ENCODE measurements at places on chromosomes 16 and 17.
A peak's percentile ranks its signal among the peaks of the same experiment; 100 is the strongest.

DNA sequence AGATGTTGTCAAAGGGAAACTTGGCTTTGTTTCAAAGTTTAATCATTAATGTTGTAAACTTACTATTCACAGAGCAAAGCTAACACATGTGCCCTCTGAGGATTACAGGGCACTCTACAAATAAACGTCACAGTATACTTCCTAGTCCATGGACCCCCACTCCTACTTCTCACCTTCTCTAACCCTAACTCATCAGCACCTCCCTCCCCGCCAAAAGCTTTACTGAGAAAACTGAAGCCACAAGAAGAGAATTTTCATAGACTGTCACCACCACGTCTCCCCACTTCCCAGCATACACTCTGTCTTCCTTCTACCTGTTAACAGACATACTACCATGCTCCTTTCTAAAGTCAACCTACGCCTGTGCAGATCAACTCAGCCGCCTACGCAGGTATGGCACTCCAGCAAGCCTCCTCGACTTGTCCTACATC is 29.0 kb downstream of the HELZ start:
- DNase-seq = no peak

- DNase-seq = no peak
Observed at GRCh38 chr16:28304214-28304613, 11.9 kb downstream of the SBK1 start.

GRCh38 chr17:28759256-28759865 is 15.6 kb downstream of the TRAF4 start:
- no peak for DNase-seq

DNA sequence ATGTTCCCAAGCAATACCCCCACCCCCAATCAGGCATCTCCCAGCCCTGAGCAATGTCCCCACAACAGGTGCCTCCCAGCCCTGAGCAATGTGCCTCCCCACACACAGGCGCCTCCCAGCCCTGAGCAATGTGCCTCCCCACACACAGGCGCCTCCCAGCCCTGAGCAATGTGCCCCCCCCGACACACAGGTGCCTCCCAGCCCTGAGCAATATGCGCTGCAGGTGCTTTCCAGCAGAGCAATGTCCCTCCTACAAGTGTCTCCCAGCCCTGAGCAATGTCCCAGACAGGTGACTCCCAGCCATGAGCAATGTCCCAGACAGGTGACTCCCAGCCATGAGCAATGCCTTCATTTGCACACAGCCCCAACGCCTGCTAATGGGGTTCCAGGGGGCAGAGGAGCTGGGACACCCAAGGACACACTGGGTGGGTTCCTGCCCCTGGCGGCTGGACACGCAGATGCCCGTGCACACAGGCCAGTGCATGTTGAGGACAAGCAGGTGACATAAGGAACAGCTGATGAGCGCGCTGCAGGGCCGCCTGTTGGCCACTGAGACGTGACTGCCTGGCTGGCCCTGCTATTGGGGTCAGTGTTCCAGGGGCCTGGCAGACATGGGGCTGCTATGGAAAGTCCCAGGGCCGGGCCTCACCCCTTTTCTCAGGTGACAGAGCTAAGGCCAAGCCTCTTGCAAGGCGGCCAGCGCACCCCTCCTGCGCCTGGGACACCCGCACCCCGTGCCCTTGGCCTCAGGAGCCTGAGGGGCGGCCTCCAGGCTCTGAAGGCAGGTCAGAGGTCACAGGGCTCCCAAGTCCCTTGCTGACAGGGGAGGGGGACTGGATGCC is 26.9 kb upstream of the PABPN1L start:
- DNase-seq = no peak

- DNase-seq = no peak
Observed at GRCh38 chr16:88084881-88085280, 133.6 kb downstream of the BANP start.

DNA sequence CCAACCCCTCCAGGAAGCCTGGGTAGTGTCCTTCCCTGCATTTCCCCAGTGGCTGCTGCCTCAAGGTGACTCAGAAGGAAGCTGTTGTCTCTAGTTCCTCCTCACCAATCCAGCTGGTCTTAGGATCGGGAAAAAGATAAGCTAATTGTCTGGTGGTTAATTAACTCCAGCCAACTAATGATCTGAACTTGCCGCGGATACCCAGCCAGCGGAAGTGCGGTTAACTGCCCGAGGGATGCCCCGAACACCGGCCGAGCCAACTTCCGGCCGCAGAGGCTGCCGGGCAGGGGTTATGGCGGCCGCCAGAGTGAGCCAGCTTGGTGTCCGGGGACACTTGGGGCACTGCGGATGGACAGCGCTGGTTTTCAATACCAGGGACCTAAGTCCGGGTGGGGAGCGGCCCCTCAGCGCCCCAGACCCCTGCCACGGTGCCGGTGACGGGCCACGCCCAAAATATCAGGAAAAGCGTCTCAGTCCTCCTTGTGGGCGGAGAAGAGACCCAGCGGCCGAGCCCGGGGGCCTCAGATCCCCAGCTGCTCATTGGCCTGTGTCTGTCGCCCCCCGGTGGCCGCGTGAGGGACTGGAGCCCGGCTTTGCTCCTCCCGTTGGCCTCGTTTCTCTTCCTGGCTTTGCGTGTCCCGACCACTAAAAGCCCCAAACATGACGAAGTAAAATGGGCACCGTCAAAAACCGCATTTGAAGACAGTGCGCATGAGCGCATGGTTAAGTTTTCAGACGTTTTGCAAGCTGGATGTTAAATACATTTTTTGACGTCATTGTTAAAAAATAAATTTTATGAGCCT is 10.2 kb upstream of the PRSS22 start:
- peak; percentile 99 for DNase-seq

DNA sequence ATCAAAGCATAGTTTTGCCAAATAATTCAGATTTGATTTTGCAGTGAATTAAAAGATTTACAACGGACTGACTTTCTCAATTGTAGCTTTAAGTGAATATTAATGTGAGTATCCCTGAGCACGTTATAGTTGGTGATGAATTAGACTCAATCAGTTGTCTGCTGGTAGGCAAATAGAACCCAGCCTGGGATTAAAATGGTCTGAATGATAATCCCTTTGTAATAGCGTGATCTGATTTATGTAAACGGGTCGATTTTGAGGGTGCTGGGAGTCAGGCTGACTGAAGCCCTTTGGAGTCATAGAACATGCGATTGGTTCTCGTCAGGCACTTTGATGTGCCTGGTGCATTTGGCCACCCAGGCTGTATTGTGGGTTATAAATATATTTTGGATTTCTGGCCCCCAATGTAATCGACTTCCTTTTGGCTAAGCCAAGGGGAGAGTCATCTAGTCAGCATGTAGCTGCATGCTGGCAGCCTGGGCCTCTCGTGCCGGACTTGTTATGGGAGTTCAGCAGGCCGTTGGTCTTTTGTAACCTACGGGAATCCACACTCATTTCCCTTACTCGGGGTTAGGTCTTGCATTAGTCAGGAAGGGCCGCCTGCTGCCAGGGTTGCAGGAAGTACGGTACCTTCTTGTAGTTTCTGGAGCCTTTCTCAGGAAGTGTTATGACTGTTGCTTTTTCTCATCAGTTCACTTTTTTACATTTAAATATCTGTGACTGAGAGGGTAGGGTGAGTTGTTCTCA is 5.4 kb downstream of the PGS1 start:
- peak; percentile 67 for DNase-seq

DNA sequence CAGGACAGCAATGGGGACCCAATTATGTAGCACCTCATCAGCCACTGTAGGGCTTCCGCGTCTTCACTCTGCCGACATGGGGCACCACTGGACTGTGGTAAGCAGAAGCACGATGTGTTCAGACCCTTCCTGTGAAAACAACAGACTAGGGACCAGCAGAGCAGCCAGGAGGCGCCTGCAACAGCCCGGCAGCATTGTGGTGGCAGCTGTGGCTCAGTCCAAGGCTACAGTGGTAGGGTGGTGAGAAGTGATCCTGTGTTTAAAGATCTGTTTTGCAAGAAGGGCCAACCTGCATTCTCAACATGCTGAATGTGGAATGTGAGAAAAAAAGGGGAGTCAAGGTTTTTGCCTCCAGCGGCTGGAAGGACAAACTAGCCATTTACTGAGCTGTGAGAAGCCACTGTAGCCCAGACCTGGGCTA is 80.8 kb downstream of the GAS7 start:
- DNase-seq = no peak

DNA sequence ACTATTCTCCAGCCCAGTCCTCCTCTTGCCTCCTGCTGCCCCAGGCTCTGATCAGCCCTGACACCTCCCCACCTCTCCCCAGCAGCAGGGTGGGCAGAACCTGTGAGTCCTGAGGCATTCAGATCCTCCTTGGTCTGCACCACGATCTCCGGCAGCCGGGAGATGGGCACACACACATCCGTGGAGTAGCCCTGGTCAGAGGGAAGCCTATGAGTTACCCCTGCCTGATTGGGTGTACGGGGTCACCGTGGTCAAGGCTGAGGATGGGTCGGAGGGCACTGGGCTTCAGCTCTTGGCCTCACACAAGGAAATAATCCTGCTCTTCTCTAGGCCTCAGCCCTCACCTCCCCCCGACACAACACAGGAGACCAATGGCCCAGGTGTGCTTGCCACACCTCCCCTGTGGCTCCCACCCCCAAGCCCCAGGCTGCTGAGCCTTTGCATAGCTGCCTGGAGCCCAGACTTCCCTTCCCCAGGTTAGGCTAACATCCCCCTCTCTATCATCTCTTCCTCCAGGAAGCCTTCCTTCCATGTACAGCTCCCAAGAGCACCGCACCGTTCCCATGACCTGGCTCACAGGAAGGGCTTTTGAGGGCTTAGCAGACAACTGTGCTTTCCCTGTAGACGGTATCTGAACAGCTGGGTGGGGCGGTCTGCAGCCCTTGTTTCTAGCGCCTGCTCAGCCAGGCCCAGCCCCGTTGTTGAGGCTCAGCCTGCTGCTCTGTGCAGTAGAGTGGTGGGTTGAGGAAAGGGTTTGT is 3.7 kb downstream of the LDHD start:
- DNase-seq = no peak

DNA sequence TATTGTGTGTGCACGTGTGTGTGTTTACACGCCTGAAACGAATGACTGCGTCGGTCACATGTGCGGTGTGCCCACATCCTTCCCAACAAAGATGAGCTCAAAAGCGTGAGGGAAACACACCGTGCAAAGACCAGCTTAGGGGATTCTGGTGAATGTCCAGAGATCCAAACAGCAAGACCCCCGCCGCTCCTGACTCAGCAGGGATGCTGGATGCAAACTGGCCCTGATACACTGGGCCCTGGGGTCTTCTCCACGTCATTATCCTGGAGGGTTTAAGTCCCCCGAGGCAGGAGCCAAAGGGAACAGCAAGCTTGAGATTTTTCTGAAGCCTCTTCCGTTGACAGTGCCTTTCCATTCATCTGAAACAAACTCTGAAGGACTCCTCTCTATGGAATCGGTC is 59.2 kb downstream of the TBC1D16 start:
- peak; percentile 52 for DNase-seq

- DNase-seq = no peak
Observed at GRCh38 chr17:65601145-65601544, 39.7 kb upstream of the AXIN2 start.

DNA sequence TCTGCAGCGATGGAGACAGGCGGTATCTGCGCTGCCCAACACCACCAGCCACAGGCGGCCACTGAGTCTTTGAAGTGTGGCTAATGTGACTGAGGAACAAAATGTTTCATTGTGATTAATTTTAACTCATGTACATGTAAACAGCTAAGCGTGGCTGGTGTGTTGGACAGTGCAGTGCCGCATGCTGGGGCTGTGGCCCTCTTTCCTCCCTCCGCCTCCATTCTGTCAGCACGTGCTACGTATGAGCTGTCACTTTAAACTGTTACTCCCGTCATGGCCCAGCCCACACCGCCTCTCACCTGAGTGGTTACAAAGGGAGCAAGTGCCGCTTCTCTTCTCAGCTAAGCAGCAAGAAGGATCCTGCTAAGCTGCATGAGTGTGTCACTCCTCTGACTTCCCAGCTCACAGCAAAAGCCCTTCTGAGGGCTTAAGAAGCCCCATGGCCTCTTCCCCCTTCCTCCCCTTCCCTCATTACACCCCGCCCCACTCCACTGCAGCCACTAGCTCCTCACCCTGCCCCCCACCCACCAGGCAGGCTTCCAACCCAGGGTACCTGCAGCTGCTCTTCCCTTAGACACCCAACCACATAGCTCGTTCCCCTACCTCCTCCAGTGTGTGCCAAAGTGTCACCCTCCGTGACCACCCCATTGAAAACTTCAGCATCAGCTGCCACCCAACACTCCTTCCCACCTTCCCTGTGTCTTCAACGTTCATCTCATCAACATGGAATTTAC is 15.0 kb downstream of the HASPIN start:
- peak; percentile 51 for DNase-seq

DNA sequence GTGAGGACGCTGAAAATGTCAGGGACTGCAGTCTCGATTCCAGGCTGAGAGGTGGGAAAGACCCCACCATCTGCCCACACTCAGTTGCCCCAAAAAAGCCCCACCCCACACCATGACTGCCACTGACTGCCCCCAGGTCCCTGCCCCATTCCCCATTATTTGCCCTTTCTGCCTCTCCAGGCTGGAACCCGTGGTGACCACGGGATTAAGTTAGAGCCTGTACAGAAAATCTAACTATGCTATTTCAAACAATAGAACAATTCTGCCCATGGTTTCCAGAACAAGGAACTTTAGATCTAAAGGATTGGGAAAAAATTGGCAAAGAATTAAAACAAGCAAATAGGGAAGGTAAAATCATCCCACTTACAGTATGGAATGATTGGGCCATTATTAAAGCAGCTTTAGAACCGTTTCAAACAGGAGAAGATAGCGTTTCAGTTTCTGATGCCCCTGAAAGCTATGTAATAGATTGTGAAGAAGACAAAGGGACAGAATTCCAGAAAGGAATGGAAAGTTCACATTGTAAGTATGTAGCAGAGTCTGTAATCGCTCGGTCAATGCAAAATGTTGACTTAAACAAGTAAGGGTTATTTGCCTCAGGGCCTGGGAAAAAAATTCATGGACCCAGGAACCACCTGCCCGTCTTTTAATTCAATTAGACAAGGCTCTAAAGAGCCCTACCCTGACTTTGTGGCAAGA is 14.4 kb downstream of the FLYWCH1 start:
- DNase-seq = no peak

DNA sequence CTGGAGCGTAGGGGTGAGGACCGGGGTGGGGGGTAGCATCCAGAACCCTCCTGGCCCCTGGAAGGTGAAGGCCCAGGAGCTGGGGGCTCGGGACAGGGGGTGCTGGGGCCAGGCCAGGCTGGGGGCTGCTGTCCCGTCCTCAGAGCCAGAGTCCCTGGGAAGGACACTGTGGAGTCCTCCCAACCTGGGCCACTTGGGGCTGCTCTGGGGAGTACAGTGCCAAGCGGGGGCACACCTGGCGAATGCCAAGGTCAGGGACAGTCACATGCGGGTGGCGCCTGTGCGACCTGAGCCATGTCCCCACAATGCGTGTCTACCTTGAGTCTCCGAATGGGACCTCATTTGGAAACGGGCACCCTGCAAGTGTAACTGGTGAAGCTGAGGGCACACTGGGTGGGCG is 1.2 kb upstream of the PERCC1 start:
- DNase-seq = no peak

Data from lower leg skin (tissue), 4 donors.